RPMI7951 (cell line): ENCODE measurements at places on chromosomes 5 and 9. TPM values are rescaled to one million over a fixed set of nuclear protein-coding genes. Genes with fewer than 3 reads are reported as not detected.

- no peak for DNase-seq
Measured at GRCh38 chr5:147669169-147669869, 113.2 kb downstream of the JAKMIP2 start.

- DNase-seq, result no peak
Measured at GRCh38 chr9:89642789-89643188, 38.0 kb downstream of the GADD45G start.

- no peak for DNase-seq
Measured at GRCh38 chr9:9478741-9479140, 1134.1 kb downstream of the PTPRD start.

Gene B4GALT1
- 35.4 and 38.7 TPM in 2 replicates for total RNA-seq

- no peak for DNase-seq
Measured at GRCh38 chr5:2899311-2899710, 147.8 kb upstream of the IRX2 start.

DNA sequence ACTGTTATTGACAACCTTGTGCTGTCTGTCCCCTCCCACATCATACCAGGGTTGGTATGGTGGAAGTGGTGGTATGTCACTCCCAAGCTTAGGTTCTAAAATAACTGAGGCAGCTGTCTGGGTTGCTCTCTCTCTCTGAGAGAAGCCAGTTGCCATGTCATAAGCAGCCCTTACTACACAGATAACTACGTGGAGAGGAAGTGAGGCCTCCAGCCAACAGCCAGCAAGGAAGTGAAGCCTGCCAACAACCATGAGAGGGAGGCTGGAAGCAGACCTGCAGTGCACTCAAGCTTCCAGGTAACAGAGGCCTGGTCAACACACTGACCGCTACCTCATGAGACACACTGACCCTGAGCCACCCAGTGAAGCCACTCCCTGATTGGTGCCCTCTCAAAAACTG is 18.6 kb downstream of the CTNNAL1 start:
- no peak for DNase-seq

Gene NUTM2G
- not detected in 2 replicates for total RNA-seq
